ENCODE measurements at places on chromosomes 2 and 18.
A peak's percentile ranks its signal among the peaks of the same experiment; 100 is the strongest.

- no peak for DNase-seq
These were observed 621.7 kb downstream of the KCNJ3 start for GRCh38 chr2:155320236-155320635.

DNA sequence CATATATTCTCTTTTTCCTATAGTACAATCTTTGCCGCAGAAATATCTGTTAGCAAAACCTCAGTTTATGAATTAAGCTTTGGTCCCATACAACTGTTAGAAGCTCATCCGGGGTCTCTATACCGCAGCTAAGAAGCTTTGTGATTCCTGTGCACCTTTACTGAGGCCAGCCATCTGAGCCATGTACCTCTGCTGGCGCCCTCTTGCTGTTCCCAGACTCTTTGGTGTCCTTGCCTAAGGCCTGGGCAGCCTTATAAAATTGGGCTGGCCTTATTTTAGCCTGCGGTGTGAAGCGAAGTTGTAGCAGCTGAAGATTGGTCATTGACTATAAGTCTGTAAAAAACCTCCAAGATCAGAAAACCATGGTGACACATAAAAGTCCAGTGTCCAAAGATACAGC is 1135.1 kb upstream of the CHAC2 start:
- DNase-seq: no peak

DNA sequence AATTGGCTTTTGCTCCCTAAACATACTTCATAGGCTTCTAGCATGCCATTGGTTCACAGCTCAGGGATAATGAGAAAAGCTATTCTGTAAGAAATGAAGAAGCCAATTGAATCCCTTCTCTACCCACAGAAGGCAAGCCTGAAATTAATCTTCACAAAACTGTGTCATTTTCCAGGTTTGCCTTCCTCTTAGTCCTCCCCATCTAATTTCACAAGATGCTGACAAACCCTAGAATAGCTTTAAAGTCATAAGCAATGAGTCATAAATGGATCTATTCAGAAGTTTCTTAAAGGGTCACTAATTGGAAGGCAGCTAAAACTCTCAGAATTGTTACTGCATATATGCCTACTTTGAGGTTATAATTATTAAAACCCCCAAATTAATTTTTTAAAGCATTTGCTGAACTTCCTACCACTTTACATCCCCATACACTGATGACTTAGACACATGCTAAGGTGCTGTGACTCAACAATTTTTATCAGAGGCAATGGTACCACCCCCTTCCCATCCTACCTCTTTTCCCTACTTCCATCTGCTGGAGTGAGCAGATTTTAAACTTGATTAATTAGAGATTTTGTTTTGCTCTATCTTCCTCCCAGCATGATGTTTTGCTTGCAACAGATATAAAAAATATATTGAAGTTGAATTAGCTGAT is 51.3 kb upstream of the NABP1 start:
- DNase-seq: no peak

GRCh38 chr2:41948397-41948763 is 99.4 kb upstream of the PKDCC start:
- DNase-seq: no peak

DNA sequence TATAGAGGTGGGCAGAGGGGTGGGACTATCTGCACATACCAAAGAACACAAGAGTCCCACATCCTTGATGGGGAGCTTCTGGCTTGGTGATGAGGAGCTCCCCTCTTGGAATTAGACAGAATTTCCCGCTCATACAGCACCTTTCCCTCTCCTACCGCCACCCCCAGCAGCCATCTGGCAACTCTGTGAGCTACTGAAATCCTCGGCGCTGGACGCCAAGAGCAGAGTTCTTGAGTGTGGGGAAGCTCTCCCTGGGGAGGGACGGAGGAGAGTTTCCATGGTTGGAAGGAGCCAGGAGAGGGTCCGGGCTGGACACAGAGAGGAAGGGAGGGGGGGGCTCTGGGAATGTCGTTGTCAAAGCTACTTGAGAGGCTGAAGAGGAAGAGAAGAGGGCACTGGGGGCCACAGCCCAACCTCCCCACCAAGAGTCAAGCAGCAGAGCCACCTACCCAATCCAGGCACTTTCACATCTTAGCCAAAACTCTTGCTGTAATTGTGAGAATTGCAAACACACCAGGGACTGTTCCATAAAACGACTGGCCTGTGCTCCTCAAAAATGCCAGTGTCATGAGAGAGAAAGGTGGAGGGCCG is 89.4 kb upstream of the MCFD2 start:
- no peak for DNase-seq

- DNase-seq: no peak
These were observed 5.4 kb upstream of the TDRD15 start for GRCh38 chr2:21118302-21118920.

GRCh38 chr2:64137567-64137966 is 6.7 kb downstream of the PELI1 start:
- no peak for DNase-seq

DNA sequence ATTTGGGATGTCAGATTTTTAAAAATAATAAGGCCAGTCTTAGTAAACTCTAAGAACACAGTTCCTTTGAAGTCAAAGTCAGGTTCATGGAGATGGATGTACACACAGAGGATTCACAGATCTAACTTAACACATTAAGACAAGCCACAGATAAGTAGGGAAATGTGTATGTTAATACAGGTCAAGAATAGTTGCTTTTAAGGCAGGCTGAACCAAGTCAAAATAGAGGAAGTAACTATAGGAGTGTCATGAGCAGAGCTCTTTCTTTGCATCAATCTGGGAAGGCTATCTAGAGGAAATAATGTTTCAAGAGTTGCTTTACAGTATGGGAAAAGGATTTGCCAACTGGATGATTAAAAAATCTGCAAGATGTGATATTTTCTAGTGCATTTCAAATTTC is 128.0 kb upstream of the FBXO11 start:
- no peak for DNase-seq

DNA sequence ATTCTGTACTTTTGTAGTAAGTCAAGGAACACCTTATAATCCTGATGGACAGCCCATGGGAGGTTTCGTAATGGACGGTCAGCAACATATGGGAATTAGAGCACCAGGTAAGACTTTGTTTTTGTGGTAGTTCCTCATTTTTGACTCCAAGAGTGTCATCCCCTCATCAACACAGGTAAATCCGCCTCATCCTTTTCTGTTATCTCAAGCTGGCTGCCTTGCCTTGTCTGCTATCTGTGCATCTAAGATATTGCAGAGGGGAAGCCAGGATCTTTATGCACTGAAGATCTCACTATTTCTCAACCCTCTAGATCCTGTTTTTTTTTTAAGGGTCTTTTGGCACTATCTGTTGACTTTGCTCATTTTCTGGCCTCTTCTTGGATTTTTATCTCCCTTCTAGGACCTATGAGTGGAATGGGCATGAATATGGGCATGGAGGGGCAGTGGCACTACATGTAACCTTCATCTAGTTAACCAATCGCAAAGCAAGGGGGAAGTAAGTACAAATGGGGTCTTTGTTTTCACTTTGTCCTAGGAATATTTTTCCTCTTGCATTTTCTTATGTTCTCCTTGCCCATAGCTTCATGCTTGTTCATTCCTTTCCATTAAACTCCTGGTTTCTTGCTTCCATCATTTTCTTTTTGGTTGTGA is 133.8 kb downstream of the MEIS1 start:
- no peak for DNase-seq

DNA sequence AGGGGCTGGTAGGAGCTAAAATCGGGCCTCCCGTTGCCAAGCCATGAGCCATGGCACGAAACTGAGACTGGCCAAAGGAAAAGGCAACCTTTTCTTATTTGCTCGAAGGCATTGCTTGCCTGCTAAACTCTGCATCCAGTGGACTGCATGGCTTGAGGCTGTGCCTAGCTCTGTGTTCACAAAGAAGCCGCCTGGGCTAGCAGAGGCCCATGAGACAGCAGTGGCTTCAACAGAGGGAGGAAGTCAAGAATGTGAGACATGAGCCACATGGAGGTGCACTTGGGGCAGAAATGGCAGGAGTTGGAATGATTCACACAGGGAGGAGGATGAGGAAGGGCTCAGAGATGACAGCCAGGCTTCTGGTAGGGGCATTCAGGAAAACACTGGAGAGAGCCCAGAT is 33.5 kb downstream of the TPRKB start:
- no peak for DNase-seq

- DNase-seq: peak; percentile 42
These were observed at the start of gene MTA3 for GRCh38 chr2:42568401-42569115. Gene MTA3 (plus strand): TSS chr2:42568632. CDS start chr2:42568746, 114 bp downstream.

DNA sequence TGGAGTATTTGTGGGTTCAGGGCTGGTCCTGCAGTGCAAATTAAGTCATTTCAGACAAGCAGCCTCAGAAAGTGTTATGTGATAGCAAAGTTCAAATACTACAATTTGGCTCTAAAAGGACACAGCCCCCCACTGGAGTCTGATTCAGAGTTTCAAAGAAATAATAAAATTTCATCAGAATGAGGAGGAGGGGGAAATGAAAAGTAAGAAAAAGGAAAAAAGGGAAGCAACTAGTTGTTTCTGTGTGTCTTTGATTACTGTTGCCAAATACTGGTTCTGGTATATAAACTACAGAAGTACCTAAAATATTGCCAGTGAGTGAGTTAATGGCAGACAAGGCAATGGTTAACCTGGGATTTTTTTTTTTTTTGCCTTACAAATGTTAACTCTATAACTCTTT is 773.9 kb downstream of the BCL11A start:
- no peak for DNase-seq

DNA sequence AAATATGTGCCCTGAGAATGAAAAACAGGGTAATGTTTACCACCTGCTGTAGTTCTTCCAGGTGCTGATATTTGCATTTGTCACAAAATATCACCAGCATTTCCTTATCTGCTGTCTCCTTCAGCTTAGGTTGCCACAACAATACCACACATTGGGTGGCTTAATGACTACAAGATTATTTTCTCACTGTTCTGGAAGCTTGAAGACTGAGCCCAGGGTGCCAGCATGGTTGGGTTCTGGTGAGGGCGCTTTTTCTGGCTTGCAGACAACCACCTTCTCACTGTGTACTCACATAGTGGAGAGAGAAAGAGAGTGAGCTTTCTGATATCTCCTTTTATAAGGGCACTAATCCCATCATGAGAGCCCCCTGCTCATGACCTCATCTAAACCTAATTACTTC is 407.5 kb upstream of the RGPD4 start:
- DNase-seq: no peak

GRCh38 chr2:12796657-12797056 is 79.9 kb downstream of the TRIB2 start:
- no peak for DNase-seq

- no peak for DNase-seq
These were observed 54.4 kb downstream of the PDE11A start for GRCh38 chr2:178018141-178018540.

DNA sequence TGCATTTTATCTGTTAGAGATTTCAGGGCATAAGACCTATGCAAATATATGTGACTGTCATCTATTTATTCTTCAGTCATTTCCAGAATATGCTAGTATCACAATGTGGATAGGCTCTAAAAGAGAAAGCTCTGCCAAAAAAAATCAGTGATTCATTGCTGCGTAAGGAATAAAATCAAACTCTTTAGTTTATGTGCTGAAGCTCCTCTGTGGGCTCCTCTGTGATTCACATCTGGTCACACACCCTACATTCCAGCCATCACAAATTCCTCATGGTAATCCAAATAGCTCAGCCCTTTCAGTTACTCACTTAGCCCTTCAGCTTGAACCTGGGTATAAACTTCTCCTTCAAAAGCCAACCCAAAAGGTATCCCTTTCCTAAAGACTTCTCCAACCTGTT is 21.4 kb downstream of the DLGAP1 start:
- DNase-seq: no peak

GRCh38 chr2:197209742-197210408 is 100.7 kb downstream of the ANKRD44 start:
- peak; percentile 46 for DNase-seq

DNA sequence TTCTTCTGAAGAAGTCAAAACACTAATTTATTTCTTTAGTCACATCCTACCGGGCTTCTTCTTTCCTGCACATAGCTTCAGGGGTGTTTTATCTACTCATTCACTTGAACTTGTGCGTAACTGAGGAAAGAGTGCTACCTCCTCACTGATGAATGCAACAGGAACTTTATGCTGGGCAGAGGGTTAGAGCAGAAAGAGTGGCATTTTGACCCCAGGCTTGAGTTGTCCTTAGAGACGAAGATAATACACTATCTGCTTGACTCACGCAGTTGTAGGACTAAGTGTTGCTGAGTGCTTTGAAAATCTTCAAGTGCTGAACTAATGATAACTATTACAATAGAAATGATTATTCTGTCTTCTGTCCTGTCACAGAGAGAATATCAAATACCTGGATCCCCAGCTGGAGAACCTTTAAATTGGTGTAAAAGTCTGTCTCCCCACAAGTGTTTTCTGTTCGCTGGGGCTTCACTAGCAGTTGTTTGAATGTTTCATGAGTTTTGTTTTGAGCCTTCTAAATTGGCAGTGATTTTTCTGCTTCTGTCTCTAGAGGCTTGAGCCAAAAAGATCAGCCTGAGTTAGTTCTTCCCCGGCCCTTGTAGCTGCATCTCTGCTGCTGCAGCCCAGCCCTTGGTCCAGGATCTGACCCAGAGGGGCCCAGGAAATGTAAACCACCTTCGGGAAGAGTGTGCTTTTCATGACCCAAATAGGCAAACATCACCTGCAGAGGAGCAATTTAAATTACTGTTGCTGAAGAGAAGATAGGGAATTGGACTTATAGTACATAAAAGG is 86.3 kb upstream of the LGALSL start:
- DNase-seq: no peak

GRCh38 chr2:9941996-9942390 is 9.5 kb upstream of the GRHL1 start:
- no peak for DNase-seq

DNA sequence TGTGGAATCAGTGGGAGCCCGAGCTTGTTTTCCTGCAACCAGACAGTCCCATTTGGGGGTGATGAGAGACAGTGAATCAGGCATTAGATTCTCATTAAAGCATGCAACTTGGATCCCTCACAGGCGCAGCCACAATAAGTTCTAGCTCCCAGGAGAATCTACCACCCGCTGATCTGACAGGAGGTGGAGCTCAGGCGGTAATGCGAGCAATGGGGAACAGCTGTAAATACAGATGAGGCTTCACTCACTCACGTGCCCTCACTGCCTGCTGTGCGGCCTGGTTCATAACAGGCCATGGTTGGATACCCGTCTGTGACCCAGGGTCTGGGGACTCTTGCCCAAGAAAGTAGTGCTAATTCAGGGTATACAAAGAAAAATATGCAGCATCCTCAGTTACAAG is 144.8 kb upstream of the RGPD4 start:
- no peak for DNase-seq

DNA sequence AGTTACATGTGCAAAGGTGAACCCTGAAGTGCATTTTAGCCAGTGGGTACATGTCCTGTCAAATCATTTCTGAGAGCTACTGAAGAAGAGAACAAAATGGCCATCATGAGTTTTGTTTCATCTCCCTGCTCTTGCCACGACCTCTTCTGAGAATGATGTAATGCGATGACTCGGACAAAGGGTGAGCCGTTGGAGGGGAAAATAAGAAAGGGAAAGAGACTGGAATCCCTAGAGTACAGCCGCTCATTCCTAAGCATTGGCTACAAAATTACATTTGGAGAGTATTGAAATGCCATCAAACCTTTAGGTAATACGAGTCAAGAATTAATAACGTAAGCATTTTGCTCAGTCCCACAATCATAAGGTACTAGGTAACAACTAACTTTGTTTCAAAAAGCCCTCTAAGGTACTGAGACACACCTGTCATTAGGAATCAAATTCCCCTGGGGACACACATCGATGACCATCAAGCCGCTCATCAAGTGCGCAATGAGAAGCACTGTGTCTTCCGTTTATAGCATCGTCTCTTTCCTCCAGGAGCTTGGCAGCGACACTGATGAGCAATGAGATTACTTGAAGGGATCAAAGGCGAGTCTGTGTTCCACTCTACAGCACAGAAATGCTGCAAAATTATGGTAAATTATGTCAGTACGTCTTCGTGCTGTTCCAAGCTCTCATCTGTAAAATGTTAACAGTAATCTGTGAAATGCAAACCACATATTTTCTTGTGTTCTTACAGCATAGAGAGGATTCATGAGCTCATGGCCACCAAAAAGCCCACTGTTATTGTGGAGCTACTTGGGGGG is 97.3 kb upstream of the PIEZO2 start:
- DNase-seq: no peak

Data from stimulated activated CD8-positive, alpha-beta memory T cell treated with anti-CD3 and anti-CD28 coated beads, Interleukin-15, amount 100 ng/mL, for 48 hours (primary cell).